ENCODE measurements at places on chromosomes 1 and 21.

- peak; percentile 81 for DNase-seq
Measured at GRCh38 chr1:201254625-201255478, 28.5 kb upstream of the PKP1 start.

DNA sequence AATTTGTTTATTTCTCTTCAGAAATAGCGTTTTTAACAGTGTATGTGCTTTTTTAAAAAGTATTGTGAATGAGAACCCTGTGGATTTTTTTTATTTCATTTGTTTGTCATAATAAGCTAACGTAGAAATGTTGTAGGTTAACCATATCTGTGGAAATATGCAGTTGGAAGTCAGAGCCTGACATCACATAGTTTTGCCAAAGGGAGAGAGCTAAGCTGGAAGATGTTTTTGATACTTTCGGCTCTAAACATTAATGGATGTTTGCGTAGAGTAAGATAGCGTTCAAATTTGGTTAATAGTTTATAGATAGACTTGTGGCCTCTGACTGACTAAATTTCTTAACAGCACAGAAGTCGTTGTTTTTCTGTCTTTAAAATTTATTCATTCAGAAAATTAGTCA lies 47.4 kb upstream of the ANGPTL1 start:
- DNase-seq, result no peak

GRCh38 chr1:61397935-61398334 lies 315.6 kb downstream of the NFIA start:
- no peak for DNase-seq

DNA sequence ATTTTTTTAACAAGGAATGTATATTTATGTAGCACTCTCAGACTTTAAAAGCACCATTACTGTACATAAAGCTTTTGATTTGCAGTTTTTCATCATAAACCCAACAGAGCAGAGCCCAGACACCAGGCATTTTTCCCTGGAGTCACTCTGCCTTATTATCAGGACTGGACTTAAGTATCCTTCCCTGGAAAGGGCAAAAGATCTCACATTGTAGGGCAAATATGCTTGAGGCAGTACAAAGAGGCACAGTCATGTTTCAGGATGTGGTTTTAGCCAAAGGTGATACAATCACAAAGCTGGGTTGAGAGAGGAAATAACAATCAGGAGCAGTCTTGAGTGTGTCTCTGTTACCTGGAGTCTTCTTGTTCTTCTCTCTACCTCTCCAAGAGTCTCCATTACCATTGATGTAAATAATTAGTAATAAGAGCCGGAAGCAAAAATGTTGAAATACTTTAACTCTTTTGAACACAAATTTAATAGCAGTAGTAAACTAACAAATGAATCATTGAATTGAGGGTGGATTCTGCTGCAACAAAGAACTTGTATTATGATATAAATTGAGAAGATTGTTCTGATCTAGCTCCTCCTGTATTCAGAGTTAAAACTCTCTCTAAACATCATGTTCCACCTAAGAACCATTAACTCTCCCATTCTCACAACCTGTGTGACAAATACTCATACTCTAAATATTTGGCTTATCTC lies 160.5 kb downstream of the LTN1 start:
- DNase-seq, result no peak

DNA sequence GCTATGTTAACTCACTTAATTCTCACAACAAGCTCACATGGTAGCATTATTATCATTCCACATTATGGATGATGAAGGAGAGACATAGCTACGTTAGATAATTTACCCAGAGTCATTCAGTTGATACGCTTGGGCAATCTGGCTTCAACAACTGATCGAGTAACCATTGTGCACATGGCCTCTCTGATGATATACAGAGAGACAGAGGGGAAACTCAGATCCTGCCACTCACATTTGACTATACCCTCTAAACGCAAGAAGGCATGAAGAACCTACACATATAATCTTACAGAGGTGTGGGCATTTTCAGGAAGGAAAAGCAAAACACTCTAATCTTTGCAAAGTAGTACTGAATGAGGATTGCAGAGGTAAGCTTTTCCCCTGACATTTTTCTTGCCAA lies 360.1 kb downstream of the BARHL2 start:
- DNase-seq, result no peak

DNA sequence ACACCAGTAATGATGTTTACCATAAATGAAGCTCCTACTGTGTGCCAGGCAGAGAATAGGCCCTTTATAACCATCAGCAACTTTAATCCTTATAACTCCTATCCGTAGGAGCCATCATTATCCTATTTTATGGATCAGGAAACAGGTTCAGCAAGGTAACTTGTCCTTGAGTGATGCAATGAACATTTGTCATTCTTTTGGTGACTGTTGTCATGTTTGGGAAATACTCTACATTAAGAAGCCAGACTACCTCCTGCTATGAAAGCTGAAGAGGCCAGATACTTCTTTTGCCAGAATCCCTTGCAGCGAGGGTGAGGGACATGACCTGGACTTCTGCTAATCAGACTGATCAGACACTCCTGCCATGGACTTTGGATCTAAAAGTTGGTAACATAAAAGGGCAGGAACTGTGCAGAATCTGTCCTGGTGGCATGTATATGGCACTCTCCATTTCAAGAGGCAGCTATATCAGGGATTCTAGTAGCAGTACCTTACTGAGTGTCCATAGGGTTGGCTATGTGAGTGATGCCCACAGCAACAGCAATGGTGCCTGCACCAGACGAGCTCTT lies 33.1 kb upstream of the SRRM1 start:
- DNase-seq, result no peak

DNA sequence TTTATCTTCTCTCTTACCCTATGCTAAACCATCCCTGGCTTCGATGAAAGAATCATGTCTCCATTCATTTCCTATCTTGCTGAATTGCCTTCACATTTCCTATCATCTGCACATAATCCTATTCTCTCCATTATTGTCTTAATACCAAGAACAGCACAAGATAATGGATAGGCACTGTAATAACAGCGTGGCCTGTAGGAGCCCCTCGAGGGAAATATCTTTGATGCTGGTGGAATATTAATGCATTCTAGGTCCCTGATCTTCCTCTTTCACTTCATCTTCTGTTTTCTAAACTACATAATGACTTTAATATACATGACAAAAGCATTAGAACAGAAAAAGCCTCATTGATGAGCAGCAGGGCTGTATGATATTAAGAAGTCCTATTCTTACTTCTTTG lies 720.6 kb downstream of the RWDD3 start:
- DNase-seq, result no peak

GRCh38 chr1:15158506-15159165 lies 5.1 kb downstream of the TMEM51 start:
- DNase-seq, result no peak

- no peak for DNase-seq
Measured at GRCh38 chr1:226599636-226600238, 51.2 kb downstream of the STUM start.

DNA sequence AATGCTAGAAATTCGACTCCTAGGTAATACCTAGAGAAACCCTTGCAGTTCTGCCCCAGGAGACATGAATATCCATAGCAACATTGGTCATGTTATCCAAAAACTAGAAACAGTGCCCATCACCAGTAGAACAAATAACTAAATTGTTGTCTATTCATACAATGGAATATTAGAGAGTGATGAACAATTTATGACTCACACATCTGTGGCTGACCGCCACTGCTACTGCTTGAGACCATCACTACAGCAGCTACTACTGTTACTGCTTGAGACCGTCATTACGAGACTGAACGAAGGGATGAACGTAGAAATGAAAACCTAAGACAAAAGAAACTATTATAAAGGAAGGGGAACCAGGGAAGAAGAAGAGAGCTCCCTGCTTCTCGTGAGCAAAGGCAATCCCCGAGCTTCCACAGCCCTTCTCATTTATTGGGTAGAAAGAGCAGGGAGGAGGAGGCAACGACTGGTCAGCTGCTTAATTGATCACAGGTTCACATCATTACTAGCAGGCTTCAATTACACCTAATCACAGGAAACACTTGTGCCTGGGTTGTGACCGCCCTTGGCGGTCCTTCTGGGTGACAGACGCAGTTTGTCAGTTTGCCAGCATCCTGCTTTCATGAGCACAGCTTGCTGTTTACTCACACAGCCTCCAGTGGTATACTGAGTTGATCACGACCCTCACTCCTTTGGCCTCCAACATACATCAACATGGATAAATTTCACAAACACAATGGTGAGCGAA lies 14.1 kb upstream of the PADI4 start:
- DNase-seq, result no peak

DNA sequence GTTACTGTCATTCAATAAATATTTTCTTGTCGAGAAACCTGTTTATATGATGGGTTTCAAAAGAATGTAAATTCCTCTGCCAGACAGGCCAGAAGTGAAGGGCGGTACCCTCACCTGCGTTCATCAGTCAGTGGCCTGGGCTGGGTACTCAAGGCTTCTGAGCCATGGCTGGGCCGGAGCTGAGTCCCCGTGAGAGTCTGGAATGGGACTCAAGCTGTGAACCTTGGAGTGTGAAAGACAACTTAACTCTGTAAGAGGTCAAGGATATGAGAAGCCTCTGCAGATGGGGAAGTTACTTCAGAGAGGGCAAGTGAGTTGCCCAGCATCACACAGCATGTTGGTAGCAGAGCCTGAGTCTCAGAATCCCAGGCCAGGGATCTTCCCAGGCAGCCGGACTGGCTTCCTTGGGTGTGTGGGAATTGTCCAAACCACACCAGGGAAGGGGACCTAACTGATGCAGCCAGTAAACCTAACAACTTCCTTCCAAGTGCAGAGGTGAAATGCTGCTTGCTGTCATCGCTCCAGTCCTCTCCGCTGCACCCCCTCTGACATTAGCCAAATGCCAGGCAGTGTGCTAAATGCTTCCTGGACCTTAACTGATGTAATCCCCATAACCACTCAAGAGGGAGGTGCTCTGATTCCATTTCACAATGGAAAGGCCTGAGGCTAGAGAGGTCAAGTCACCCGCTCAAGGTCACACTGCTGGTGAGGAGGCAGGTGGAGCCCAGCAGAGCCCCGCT lies 4.8 kb downstream of the DISP3 start:
- no peak for DNase-seq

DNA sequence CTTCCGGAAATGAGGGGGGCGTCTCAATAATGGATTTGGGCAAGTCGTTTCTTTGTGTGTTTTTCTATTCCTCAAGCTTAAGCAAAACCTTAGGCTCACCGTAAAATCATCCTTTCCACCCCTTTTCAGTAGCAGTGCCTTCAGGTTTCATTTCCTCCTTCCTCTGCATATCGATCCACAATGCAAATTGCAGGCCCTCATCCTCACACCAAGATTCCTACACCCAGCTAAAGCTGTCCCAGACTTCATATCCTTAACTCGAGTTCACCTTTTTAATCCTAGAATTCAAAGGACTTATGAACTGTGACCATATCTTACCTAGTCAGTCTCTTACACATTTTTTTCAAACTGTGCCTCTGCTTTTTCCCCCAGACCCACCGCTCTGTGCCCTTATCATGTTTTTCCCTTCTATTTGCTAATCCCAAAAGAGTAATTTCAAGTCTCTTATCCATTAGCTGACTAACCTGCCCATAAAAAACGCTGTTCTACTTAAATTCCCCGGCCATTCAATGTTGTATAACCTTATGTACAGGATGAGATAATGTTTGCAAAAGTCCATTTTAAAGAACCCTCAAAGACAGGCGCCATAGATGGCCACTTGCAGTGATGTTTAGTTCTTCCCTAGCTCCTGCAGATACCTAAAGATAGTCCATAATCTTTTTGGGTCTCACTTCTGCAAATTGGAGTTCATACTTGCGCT lies 1.5 kb downstream of the AKIRIN1 start:
- DNase-seq, result no peak

GRCh38 chr1:15246960-15247614 lies at the start of gene FHAD1:
Gene FHAD1 (plus strand): TSS chr1:15247223. CDS start chr1:15251785, 4,562 bp downstream.
- DNase-seq, result peak; percentile 48

DNA sequence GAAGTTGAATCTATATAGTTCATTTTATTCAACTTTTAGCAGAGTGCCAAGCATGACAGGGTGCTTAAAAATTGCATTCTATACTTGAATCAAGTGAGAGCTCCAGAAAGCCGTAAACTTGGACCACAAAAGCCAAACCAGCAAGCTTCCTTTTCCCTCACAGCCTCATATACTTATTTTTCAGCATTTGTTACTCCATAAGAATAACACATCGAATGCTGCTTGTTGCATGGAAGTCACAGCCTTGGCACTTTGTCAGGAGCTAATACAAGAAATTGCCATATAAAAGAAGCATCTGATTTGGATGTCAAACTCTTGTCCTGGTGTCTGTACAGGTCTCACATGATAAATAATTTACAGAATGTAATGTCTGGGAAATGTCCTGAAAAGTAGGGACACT lies 87.4 kb downstream of the PLXNA2 start:
- no peak for DNase-seq

DNA sequence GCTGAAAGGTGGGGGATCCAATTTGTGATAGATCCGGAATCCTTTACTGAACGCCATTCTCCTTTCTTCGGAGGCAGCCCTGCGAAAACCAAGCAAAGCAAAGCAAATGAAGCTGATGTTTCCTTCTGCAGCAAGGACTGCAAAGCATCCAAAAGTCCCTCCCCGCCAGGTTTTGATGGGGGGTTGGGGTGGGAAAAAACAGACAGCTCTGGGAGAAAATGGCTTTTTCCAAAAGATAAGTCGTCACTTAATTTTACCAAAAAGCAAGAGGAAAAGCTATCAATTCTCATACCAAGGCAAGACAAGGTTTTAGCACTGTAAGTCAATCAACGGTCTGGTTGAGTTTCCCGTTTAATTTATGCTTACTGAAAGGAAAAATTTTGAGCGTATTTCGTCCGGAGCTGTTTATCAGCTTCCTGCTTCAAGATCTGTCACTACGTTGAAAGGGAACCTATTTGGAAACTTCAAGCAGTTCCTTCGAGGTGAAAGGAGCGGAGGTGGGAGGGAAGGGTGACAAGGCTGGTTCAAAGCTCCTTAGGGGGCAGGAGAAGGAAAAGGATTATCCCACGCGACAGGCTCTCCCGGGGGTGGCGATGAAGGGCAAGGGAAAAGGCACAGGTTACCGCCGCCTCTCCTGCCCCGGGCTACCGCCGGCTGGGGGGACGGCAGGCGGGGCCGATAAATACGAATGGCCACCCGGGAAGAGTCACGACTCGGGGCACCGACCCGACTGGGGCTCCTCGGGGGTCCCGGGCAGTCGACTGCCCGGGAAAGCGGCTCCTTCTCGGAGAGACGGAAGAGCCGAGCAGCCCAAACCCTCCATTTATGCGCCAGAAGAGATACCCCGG lies 750 bp downstream of the SYNJ1 start:
- DNase-seq, result peak; percentile 17

- DNase-seq, result no peak
Measured at GRCh38 chr1:186996816-186997215, 168.1 kb downstream of the PLA2G4A start.

- no peak for DNase-seq
Measured at GRCh38 chr1:183619781-183620180, 15.8 kb downstream of the ARPC5 start.

DNA sequence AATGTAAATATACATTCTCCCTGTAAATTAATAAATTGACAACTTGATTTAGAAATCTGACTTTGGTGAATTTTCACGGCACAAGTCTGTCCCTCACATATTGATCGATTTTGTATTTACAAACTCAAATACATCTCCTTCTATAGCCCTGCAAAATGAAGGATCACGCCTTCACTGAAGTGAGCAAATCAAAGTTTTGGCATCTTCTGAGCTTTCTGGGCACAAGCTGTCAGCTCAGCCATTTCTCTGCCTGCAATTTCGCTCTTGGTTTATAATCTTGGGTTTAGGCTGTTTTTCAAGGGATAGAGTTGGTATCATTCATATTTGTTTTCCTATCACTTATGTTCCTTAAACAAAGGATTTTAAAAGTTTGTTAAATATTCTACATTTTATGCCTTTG lies 25.8 kb downstream of the ANP32E start:
- no peak for DNase-seq

Measured in activated CD4-positive, alpha-beta T cell treated with anti-CD3 and anti-CD28 coated beads, Interleukin-2, amount 50 U/mL, for 48 hours (primary cell).